ENCODE measurements at places on chromosomes 11 and 22. TPM values are rescaled to one million over a fixed set of nuclear protein-coding genes. Genes with fewer than 3 reads are reported as not detected.

- H3K4me3 ChIP-seq = no peak overlapping the region
- H3K27me3 ChIP-seq = no peaks in the 10 kb centered on the region
- no peak for DNase-seq
- no peak overlapping the region for H3K27ac ChIP-seq
- H3K4me1 ChIP-seq = no peaks in the 10 kb centered on the region
- H3K36me3 ChIP-seq = no peaks in the 10 kb centered on the region
These were observed 621.4 kb downstream of the BRD1 start for GRCh38 chr22:49206281-49206680.

The COMT gene
- 79.6 TPM for total RNA-seq

- H3K4me1 ChIP-seq = no peaks in the 10 kb centered on the region
- H3K36me3 ChIP-seq = no peaks in the 10 kb centered on the region
- no peaks in the 10 kb centered on the region for H3K27me3 ChIP-seq
- H3K27ac ChIP-seq = no peak overlapping the region
- H3K4me3 ChIP-seq = no peak overlapping the region
These were observed 7.5 kb downstream of the ALDH3B2 start for GRCh38 chr11:67666676-67667489.

- H3K4me3 ChIP-seq = no peak overlapping the region
- no peak for DNase-seq
- no peaks in the 10 kb centered on the region for H3K27me3 ChIP-seq
- peaks cover 88% of the 10 kb centered on the region for H3K36me3 ChIP-seq
These were observed 15.6 kb downstream of the TMEM123 start for GRCh38 chr11:102436976-102437375.

GRCh38 chr22:48906216-48906835, 921.3 kb downstream of the BRD1 start:
- H3K27ac ChIP-seq = no peak overlapping the region
- no peak for DNase-seq
- peaks cover 3% of the 10 kb centered on the region for H3K4me1 ChIP-seq

The SCGB2A2 gene
- total RNA-seq = not detected

The SLCO2B1 gene
- not detected for total RNA-seq

The SHANK2 gene
- total RNA-seq = not detected

The CHKB gene
- total RNA-seq = 60.3 TPM

All from activated naive CD8-positive, alpha-beta T cell treated with anti-CD3 and anti-CD28 coated beads for 36 hours (primary cell).